ENCODE measurements at places on chromosomes 4 and X.

GRCh38 chr4:16418814-16419213 is 192.5 kb upstream of the TAPT1 start:
- no peak for DNase-seq

- DNase-seq = no peak
Measured at GRCh38 chrX:2370456-2370855, 130.3 kb downstream of the DHRSX start.

DNA sequence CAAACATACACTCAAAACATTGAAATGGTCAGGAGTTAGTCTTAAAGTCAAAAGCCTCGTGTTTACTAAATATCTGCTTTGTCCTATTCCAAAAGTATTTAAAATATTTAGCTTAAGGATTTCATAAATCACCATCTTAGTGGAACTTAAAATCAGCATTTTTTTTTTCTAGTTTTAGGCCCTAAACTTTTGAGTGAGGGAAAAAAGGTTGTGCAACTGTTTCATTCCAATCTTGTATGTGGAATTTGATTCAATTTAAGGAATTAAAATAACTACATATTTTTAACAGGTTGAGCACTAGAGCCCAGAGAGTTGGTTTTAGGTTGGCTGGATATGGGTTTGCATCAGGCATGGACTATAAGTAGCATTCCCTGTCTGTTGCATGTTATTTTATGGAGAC is 35.7 kb upstream of the ANK2 start:
- DNase-seq = no peak

DNA sequence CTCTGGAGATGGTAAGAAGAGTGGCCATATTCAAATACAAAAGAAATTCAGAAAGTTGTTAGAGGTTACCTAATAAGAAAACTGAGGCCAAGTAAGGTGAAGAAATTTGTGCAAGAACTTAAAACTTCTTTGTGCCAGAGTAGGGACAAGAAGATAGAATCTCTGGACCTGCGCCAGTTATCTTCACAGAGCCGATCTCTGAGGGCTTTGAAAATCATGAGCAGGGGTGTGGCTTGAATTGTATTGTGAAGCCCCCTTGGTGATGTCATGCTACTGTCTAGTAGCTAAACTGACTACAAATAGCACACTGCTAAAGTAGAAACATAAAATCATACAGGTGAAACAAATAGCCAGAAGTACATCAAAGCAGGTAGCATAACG is 184.6 kb downstream of the UGT8 start:
- no peak for DNase-seq

- DNase-seq = no peak
Measured at GRCh38 chr4:125750399-125750798, 435.6 kb downstream of the FAT4 start.

- DNase-seq = no peak
Measured at GRCh38 chr4:181793096-181793495, 450.1 kb upstream of the TENM3 start.

GRCh38 chr4:107192601-107193000 is 156.5 kb upstream of the DKK2 start:
- DNase-seq = no peak

DNA sequence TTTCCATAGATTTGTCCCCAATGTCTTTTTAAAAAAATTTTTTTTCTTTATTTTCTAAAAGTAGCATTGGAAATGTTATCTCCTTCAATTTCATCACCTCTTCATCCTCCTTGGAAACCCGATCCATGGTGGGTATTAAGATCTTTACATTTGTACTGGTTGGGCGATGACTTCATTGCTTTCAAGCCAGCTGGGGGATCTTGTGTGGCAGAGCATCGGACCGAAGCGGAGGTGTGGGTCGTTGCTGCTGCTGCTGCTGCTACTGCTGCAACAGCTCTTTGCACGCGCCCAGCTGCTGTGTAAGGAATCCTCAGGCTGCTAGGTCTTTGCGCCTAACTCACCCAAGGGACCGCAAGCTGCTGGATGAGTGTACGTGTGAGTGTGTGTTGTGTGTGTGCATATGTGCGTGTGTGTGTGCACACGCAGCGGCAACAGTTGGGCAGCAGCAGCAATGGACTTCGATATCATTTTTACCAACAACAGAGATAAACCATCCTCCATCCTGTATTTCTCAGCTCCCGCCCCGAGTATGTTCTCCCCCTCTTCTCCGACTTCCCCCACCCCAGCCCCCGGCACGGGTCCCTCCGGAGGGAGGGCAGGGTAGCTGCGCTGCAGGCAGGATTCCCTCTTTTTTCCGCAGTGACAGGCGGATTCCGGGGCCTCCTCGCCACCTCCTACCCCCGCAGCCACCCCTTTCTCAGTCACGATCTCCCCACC is 768 bp upstream of the CDKL5 start:
- no peak for DNase-seq

DNA sequence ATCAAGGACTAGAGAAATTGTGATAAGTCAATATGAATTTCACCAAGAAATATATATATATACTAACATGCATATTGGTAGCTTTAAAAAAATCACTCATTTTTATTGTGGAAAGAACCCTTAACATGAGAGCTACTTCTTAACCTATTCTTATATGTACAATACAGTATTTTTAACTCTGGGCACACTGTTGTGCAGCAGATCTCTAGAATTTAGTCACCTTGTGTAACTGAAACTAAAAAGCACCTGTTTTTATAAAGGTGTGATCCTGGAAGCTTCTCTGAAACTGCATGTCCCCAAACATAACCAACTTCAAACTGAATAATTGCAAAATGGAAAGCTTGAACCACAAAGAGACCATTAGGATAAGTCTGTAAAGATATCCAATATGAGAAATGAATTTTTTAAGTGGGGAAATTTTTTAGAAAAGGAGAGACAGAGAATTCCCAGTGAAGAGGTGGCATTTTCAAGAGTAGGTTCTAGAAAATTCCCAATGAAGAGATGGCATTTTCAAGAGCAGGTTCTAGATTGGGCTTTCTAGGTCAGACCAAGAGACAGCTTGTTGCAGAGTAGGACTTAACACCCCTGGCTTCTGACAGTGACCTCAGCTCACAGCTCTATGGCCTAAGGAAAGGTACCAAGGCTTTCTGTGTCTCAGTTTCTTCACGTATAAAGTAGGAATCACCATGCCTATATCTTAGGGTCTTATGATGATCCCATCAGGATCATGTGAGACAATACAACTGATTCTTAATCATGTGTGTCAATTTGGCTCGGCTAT is 22.0 kb upstream of the PPARGC1A start:
- DNase-seq = no peak

All from NCI-H446 treated with DMSO at 0.1 percent for 48 hours (cell line).